ENCODE measurements at places on chromosomes 12 and 14.

DNA sequence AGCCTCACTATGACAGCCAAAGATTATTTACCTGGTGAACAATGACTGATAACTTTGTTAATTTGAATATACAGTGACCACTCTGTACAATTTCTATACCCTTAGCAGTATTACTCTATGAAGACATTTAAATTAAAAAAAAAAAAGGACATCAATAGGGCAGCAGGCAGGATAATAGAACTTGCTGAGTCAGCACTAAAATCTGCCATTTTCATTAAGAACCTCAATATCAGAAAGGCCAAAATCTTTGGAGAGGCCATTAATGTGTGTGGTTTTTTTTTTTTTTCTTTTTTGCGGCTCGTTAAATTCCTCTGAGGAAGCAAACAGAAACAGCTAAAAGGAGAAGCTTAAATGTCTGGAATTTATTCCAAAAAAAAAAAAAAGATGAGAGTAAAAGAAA, 73.7 kb downstream of the FOXN3 start:
- DNase-seq = no peak

DNA sequence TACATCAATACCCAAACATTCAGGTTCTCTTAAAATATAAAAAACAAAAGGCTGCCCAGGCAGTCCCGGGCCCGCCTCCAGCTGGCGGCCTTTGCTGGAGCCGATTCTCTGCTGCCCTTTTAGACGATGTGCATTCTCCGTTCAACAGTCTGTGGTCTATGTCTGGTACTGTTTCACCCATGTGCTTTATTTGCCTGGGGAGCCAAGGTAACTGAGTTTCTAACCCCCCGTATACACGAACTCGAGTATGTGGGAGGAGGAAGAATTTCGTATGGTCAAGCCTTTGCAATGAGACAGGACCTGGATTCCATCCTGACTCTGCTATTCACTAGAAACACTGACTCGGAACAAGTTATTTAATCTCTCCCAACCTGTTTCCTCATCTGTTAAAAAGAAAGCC, 54.1 kb upstream of the GPR68 start:
- no peak for DNase-seq

GRCh38 chr12:53869500-53869899, 69.1 kb upstream of the HOXC13 start:
- no peak for DNase-seq

- no peak for DNase-seq
Measured at GRCh38 chr14:63611078-63611477, 30.6 kb downstream of the WDR89 start.

DNA sequence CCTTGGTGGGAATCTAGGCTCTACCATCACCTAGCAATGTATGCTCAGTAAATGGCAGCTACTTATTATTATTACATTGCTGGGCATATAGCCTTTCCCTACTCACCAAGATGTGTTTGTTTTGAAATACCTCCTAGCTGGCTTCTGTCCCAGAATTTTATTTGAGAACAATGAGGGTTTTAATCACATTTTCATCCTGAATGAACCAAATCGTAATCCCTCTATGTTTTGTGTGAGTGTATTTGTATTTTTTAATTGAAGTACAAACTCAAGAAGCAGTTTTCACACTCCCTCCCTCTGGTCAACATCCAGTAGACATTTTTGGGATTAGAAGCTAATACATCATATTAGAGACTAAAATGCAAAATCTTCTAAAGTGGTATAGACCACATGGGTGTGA, 7.6 kb downstream of the SLC7A8 start:
- DNase-seq = no peak
